ENCODE measurements at places on chromosomes 4 and X. TPM values are rescaled to one million over a fixed set of nuclear protein-coding genes. Genes with fewer than 3 reads are reported as not detected.

KLHL4 gene
- 0.28 TPM for total RNA-seq

GRCh38 chr4:38130884-38131283 lies 170.7 kb downstream of the PTTG2 start:
- H3K27ac ChIP-seq: peak overlapping the region; percentile 84
- peaks cover 5% of the 10 kb centered on the region for H3K27me3 ChIP-seq
- peaks cover 60% of the 10 kb centered on the region for H3K36me3 ChIP-seq
- H3K4me3 ChIP-seq: peak overlapping the region; percentile 54
- H3K4me1 ChIP-seq: peaks cover 72% of the 10 kb centered on the region
- DNase-seq: no peak

- DNase-seq: no peak
- H3K27ac ChIP-seq: no peak overlapping the region
- no peaks in the 10 kb centered on the region for H3K36me3 ChIP-seq
These were observed 55.1 kb upstream of the PGAM4 start for GRCh38 chrX:78024349-78025059.

DNA sequence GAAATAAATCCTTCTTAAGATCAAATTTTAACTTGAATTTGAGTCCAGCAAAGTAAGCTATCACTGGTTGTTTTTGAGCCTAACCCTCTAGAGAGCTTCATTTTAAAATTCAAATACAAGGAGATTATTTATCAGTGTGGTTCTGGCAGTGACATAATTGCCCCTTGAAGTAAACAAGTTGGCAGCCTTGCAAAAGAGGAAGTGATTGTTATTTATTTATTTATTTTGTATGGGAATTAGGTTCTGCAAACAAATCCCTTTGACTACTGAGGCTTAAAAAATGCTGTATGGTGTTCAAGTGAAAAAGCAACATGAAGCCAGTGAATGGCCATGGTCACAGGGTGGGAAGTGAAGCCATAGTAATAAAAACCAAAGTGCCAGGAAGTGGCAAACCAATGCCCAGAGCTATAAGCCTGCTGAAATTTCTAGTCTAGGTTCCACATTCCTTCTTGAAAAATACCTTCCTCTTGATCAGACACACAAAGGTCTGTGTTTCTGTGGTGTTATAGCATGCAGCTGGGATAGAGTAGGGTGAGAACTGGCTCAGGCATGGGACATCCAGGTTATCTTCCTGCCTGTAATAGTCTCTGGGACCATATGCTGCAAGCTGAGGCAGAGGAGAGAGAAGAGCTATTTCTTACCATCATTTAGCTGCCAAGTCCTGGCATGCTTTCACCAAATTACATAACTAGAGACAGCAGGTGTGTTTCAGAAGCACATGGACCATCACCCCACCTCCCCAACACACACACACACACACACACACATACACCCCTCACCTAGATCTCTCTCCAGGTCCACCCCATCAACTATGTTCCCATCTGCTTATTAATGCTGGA lies 47.1 kb upstream of the TSPAN7 start:
- H3K27me3 ChIP-seq: no peaks in the 10 kb centered on the region
- no peak for DNase-seq
- peaks cover 8% of the 10 kb centered on the region for H3K4me1 ChIP-seq
- H3K4me3 ChIP-seq: no peak overlapping the region
- H3K27ac ChIP-seq: no peak overlapping the region
- no peaks in the 10 kb centered on the region for H3K36me3 ChIP-seq

GRCh38 chr4:170978990-170979389 lies 834.2 kb upstream of the GALNTL6 start:
- no peak overlapping the region for H3K4me3 ChIP-seq
- H3K27ac ChIP-seq: no peak overlapping the region
- DNase-seq: no peak
- H3K27me3 ChIP-seq: no peaks in the 10 kb centered on the region
- no peaks in the 10 kb centered on the region for H3K4me1 ChIP-seq
- H3K36me3 ChIP-seq: no peaks in the 10 kb centered on the region

DNA sequence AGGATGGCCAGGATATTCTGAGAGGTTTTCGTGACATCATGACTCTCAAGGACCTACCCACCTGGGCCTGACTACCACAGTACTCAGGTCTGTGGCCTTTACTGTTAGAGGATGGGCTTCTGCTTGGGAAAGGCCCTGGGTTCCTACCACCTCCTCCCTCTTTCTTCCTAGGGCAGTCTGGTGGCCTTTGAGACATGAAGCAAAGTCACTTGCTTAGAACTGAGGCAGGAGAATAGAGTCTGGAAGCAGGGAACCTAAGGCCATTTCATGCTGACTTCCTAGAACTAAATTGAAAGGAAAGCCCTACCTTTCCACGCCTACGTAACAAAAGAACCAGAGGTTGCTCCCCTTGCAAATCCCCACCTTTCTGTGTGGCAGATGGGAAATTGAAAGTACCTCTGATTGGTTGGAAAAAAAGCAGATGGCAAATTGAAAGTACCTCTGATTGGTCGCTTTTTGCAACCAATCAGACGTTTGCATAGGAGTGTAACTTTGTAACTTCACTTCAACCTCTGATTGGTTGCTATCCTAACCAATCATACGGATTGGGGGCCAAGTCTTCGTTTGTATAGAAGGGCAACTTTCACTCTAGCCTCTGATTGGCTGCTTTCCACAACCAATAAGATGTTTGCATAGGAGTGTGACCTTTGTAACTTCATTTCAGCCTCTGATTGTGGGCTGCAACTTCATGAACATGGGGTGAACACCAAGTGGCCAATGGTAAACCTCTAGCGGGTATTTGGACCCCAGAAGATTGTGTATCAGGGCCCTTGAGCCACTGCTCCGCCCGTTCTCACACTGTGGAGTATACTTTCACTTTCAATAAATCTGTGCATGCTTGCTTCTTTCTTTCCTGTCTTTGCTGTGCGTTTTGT lies 9.9 kb upstream of the AKAP14 start:
- DNase-seq: peak; percentile 70
- peaks cover 18% of the 10 kb centered on the region for H3K4me1 ChIP-seq
- no peaks in the 10 kb centered on the region for H3K27me3 ChIP-seq
- H3K36me3 ChIP-seq: no peaks in the 10 kb centered on the region

DNA sequence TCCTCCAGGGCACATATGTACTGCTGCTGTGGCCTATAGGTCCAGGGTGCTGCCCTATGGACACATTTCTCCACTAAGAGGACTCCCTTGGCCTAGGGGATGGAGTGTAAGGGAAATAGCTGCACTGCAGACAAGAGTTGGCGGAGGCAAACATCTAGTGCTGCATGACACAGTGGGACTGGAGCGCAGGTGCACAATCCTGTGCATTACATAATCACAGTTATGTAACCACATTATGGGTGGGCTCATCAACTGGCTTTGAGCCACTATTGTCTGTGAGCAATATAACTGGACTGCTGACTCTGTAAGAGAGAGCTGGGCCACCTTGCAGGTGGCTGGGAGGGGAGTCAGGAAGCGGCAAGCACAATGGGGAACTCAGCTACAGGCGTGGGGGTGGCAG lies 3.2 kb upstream of the TIGD2 start:
- no peak for DNase-seq
- no peak overlapping the region for H3K4me3 ChIP-seq
- H3K4me1 ChIP-seq: peaks cover 18% of the 10 kb centered on the region
- peaks cover 7% of the 10 kb centered on the region for H3K36me3 ChIP-seq
- H3K27ac ChIP-seq: no peak overlapping the region

GRCh38 chrX:37993837-37994619 lies 12.3 kb upstream of the SYTL5 start:
- no peaks in the 10 kb centered on the region for H3K27me3 ChIP-seq
- no peaks in the 10 kb centered on the region for H3K4me1 ChIP-seq
- DNase-seq: no peak

DNA sequence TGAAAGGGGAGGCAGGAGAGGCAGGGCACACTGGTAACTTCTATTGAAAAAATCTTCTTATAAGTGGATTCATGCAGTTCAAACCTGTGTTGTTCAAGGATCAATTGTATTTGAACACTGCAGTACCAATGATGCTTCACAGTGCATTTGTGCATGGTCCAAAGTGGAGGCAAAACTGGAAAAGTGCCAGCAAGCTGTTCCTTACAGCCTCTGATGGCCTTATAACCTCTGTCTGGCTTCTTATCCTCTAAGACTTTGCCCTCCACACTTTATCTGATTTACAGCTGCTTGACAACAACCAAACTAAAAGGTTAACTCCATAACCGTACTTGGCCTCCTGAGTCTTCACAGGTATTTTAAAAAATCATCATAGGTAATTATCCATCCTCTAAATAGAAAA lies 40.4 kb downstream of the MAGEB17 start:
- no peak overlapping the region for H3K4me3 ChIP-seq
- H3K36me3 ChIP-seq: no peaks in the 10 kb centered on the region
- no peaks in the 10 kb centered on the region for H3K4me1 ChIP-seq
- H3K27me3 ChIP-seq: no peaks in the 10 kb centered on the region
- no peak overlapping the region for H3K27ac ChIP-seq
- no peak for DNase-seq

- no peaks in the 10 kb centered on the region for H3K4me1 ChIP-seq
- no peaks in the 10 kb centered on the region for H3K27me3 ChIP-seq
- H3K36me3 ChIP-seq: peaks cover under 1% of the 10 kb centered on the region
- no peak for DNase-seq
- H3K27ac ChIP-seq: no peak overlapping the region
- no peak overlapping the region for H3K4me3 ChIP-seq
These were observed 12.9 kb downstream of the ING2 start for GRCh38 chr4:183517781-183518180.

GRCh38 chr4:108804648-108805273 lies 41.9 kb upstream of the ETNPPL start:
- H3K4me3 ChIP-seq: no peak overlapping the region
- no peaks in the 10 kb centered on the region for H3K4me1 ChIP-seq
- DNase-seq: no peak

- H3K4me1 ChIP-seq: peaks cover 33% of the 10 kb centered on the region
- no peak for DNase-seq
- no peak overlapping the region for H3K4me3 ChIP-seq
- H3K27ac ChIP-seq: no peak overlapping the region
- no peaks in the 10 kb centered on the region for H3K27me3 ChIP-seq
- peaks cover 1% of the 10 kb centered on the region for H3K36me3 ChIP-seq
These were observed 168.1 kb downstream of the VSIG4 start for GRCh38 chrX:65871671-65872311.

DNA sequence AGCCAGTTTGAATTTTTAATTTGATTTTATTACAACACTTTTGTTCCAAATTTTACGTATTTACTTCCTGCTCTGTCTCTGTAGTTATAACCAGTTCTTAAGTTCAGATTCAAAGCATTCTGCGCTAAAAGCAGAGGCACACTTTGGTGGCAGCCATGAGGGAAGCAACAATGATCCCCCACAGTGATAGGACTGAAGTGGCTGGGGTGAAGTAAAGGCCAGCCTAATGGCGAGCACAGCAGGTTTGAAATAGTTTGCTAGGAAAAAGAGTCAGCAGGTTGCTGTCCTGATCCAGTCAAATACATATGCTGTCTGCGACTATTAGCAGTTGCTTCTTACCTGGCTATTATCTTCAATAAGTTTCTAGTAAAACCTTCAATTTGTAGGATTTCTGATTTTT lies 176.3 kb downstream of the RPA4 start:
- H3K4me3 ChIP-seq: no peak overlapping the region
- peaks cover 11% of the 10 kb centered on the region for H3K4me1 ChIP-seq
- H3K36me3 ChIP-seq: peaks cover 2% of the 10 kb centered on the region
- DNase-seq: no peak

DNA sequence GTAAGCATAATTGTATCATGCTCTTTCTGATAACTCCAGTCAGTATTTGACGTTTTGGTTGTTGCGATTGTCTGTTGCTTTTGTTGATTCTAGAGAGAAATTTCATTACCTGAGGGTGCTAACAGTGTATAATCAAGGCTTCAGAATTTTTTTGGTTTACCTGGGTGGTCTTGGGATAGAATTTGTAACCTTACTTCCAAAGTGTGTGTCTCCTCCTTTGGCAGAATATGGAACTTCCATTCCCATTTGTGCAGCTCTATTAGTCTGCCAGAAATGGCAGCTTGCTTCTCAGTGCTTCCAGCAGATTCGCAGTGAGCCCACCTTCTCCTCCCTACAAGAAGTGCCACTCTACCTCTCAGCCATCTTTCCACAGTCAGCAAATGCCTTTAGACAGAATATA lies 5.3 kb downstream of the COPS4 start:
- no peak overlapping the region for H3K4me3 ChIP-seq
- peaks cover 21% of the 10 kb centered on the region for H3K4me1 ChIP-seq
- H3K36me3 ChIP-seq: peaks cover 4% of the 10 kb centered on the region
- DNase-seq: no peak
- no peak overlapping the region for H3K27ac ChIP-seq
- H3K27me3 ChIP-seq: no peaks in the 10 kb centered on the region

Data from activated CD8-positive, alpha-beta memory T cell treated with anti-CD3 and anti-CD28 coated beads, Interleukin-2, amount 10 ng/mL, durations not matched to agents 7 days and 5 days (primary cell).